Activated naive CD4-positive, alpha-beta T cell (primary cell): ENCODE measurements at places on chromosomes 6 and 20.

GRCh38 chr6:101747160-101747559 is 353.7 kb downstream of the GRIK2 start:
- DNase-seq, result no peak

DNA sequence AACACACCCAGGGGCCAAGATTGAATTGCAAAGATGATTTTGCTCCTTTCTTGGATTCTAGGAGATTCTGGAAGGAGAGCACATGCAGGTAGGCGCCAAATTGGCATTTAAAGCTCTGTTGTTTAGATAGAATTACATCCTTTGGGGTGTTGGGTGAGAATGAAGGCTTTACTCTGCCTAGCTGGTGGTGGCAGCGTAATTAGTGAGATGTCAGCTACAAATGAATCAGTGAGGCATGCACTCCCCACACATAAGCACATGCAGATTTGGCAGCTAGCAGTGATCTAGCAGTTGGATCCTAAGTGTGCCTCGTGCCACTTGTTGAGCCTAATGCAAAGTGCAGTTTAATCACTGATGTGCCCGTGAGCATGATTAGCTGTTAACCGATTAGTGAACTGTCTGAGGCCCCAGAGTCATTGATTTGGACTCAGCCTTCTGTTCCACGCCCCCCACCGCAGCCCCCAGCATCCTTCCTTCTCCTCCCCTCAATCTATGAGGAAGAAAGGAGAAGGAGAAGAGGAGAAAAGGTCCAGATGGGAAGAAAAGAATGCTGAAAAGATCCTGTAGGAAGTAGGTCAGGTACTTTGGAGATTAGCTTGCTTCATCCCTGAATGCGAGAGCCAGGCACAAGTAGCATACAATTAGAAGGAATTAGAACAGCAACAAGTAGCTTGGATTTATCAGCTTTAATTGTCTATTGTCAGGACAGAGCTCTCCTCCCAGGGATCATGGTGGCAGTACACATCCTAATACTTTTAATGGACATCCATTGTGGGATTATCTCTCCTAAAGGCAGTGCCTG is 6.0 kb upstream of the PRDM1 start:
- no peak for DNase-seq

- DNase-seq, result peak; percentile 16
Measured at GRCh38 chr6:146770965-146771735, 172.4 kb downstream of the ADGB start.

- no peak for DNase-seq
Measured at GRCh38 chr6:104014163-104014959, 845.4 kb downstream of the HACE1 start.

DNA sequence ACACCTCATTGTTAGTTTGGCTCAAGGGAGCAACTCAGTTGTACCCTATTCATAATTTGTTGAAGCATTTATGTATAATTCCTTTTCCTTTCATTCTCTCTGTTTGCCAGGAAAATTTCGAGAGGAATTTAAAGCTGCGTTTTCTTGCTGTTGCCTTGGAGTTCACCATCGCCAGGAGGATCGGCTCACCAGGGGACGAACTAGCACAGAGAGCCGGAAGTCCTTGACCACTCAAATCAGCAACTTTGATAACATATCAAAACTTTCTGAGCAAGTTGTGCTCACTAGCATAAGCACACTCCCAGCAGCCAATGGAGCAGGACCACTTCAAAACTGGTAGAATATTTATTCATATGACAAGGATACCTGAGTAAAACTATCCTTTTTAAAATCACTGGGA is 45.2 kb upstream of the GFRAL start:
- no peak for DNase-seq

GRCh38 chr6:134851548-134851947 is 98.4 kb downstream of the ALDH8A1 start:
- no peak for DNase-seq

DNA sequence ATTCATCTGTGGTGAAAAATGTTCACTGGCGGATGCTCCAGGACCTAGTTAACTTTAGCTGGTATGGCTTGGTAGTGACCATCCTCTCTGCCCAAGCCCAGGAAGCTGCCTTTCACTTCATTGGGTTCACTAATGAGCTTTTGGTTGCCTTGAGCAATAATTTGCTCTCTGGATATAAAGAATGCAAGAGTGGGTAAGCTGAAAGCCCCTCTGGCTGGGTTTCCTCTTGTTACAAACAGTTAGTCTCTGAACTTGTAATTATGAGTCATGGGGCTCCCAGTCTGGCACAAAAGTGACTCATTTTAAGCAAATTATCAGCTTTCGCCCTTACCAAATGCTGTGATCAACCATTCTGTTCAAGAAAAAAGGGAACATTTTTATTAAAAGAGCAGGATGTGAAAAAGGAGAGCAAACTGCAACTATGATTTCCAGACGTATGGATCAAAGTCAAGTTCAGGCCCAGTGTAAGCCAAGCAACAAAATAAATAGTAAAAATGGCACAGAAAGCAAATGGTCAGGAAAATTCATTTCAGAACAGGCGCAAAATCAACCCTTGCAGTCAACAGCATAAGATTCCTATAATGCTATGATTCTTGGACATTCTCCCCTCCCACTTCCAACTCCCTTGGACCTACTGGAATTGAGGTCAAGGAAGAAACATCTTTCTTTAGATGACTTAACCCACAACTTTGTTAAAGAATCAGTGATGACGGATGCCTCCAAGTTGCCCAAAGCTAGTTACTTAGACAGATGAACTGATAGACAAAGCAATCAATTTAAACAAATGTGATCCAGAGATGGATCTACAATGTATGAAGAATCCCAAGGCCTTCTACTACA is 130.0 kb upstream of the KCNK16 start:
- DNase-seq, result no peak
